NCI-H510A (cell line): ENCODE measurements at places on chromosomes 6 and 20.

- DNase-seq = no peak
Observed at GRCh38 chr20:32991383-32991782, 12.8 kb downstream of the SUN5 start.

DNA sequence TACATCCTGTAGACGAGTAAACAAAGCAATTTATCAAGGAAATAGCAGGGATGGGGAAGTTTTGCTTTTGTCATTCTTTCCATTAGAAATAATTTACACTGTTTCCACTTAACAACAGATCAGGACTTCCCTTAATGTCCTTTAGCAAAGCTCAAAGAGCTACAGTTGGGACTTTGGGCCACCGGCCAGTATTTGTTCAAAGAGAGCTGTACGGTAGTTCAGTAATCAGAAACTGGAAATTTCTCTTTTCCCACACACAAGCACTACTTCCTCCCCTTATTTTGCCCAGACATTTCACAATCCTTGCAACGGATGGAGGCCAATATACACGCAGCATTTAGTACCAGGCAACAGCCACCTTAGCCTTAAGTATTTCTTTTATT lies 12.1 kb upstream of the HINT3 start:
- no peak for DNase-seq

- DNase-seq = no peak
Observed at GRCh38 chr20:4012589-4012988, 2.8 kb downstream of the RNF24 start.

DNA sequence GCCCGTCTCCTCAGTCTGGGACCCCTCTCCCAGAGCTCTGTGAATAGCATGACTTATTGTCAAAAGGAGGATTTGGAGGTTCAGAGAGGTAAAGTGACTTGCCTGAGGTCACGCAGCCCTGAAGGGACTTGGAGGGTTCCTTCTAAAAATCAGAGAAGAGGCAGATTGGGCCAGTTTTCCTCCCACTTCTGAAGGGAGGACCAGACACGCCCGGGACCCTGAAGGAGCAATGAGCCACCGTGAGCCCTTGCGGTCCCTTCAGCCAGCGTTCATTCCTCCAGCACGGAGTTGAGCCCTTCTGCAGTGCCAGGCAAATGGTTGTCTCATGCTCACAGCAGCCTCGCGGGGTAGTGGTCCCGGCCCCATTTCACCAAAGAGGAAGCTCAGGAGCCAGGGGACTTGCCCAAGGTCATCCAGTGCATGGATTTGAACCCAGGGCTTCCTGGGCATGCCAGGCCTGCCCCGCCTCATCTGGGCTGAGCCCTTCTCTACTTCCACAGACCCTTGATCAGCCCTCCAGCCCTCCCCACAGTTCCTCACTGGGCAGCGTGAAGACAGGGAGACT lies 7.4 kb downstream of the SRC start:
- no peak for DNase-seq

DNA sequence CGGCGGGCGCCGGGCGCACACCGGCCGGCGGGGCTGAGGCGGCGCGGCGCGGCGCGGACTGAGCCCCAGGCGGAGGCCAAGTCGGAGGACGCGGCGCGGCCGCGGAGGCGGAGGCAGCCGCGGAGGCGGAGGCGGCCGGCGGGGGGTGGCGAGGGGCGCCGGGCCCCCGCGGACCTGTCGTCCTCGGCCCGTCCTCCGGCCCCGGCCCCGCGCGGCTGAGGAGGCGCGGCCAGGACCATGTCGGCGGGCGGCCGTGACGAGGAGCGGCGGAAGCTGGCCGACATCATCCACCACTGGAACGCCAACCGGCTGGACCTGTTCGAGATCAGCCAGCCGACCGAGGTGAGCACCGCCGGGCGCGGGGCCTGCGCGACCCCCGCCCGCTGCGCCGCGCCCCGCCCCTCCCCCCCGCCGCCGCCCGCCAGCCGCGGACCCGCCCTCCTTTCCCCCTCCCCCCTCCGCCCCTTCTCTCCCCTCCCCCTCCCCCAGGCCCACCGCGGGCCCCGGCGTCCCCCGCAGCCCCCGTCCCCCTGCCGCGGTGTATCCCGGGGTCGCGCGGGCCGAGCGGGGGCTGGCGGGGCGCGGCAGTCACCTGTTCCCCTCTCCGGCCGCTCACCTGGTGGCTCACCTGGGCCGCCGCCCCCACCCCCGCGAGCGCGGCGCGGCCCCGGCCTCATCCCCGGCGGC lies at the start of gene AFDN:
Gene AFDN (plus strand): TSS at position 16 of the 687 bp plus-strand sequence. CDS start 222 bp downstream, at position 238.
- no peak for DNase-seq

DNA sequence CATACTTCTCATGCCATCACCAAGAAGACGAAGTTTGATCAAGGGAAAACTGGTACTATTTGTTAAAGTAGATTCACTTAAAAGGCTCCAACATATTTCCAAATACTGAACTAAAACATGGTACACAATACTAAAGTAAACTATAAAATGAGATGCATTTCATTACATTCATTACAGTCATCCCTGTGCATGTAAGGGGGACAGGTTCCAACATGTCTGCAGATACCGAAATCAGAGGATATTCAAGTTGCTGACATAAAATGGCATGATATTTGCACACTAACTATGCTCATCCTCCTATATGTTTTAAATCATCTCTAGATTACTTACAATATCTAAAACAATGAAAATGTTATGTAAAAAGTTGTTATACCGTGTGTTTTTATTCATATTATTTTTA lies 893.9 kb upstream of the MANEA start:
- no peak for DNase-seq

DNA sequence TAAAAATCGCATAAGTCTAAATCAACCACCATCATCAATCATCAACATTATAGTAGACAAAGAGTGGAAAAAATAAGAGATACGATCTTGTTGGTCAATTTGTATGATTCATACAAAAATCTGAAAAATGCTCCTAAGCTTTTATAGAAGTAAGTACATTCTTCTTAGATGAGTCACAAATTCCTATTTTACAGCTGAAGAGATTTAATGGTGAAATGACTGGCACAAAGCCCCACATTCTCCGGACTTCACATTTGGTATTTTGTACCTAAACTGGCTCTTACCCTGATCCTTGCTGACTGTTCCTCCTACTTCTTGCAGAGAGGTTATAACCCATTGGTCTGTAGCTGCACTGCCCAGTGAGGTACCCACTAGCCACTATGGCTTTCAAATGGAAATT lies 29.9 kb upstream of the PREP start:
- DNase-seq = no peak

GRCh38 chr20:36861625-36861874 lies 14.4 kb upstream of the TLDC2 start:
- no peak for DNase-seq

DNA sequence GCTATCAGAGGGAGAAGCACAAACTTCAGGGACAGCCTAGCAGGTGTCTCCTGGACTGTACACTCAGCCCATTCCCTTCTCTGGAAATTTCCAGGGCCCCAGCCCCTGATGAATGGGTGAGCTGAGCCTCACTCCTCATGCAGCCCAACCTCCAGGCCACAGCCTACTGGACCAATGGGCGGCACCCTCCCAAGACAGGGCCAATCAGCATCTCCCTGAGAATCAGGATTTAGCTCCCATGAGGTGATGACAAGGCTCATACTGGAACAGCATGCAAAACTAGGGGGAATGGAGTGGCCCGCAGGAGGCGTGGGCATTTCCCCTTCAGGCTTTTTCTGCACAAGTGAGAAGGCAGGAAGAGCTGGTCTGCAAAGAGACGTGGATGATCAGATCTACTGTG lies 29.0 kb downstream of the NFATC2 start:
- no peak for DNase-seq

DNA sequence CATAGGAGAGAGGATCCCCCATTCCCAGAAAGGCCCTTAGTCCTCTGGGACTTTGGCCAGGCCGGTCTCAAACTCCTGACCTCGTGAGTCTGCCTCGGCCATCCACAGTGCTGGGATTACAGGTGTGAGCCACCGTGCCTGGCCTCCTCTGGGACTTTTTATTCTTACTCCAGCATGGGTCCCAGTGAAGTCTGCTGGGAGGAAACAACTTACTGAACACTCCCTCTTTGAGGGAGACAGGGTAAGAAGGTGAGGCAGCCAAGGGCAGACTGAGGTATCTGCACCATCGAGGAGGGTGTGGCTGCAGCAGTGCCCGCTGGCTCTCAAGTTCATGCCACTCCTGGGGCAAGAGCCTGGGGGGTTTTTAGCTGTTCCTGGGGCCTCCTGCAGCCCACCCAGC lies 2.4 kb downstream of the BAK1 start:
- DNase-seq = no peak

DNA sequence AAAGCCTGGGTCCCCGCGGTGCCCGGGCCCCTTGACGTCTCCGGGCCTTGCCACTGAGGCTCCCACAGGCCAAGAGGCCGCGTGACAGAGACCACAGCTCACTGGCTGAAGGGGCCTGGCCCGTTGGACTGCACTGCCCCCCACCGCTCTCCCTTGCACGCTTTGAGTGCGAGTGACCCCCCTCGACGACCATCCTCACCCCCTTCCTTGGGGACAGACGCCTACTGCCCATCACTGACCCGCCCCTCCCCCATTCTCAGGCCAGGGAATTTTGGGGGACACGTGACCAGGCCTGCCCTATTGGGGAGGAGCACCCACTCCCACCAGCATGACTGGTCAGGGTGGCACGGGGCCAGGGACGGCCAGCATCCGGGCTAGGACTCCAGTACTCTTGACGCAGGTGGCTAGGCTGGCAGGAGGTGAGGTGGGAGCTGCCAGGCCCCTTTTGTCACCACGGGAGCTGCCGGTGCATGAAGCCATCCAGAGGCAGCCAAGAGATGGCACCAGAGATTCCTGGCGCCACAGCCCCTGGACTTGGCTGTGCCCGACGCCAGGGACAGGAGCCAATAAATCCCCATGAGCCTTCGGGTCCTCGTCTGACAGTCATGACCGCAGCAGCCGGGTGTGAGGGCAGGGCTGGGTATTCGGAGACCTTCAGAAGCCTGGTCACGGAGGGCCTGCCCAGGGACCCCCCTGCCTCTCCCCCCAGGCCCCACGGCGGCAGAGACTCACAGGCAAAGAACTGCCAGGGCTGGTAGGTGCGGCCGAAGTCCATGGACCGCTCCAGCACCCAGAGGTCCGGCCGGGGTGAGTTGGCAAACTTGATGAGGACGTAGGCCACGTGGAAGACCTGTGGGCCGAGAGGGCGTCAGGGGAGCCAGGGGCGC lies 14.5 kb downstream of the LAMA5 start:
- no peak for DNase-seq

DNA sequence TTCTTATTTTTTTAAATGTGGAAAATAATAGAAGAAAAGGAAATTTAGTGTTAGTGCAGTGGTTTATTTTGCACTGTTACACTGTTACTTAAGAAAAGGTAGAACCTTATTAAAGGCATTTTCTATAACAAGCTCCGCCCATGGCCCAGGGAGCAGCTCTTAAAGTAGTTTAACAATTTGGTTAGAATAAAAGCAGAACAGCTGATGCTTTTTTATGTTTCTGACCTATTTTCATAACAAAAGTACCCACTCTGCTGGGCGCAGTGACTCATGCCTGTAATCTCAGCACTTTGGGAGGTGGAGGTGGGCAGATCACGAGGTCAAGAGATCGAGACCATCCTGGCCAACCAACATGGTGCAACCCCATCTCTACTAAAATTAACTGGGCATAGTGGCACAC lies 32.6 kb downstream of the DSTN start:
- no peak for DNase-seq

DNA sequence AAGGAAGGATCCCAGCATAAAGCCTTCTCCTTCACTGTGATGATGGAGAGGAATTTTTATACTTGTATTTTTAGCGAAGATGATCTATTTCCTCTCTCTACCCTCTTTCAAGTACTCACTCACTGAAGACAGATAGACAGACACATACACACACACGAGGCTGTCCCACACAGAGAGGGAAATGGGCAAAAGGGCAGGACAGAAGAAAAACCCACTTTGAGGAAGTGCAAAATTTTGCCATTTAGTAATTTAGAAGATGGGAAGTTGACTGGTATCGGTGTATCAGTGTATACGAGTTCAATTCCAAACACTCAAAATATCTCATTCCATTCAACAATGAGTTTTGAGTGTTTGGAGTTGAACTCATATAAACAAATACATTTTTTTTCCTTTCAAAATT lies 30.9 kb downstream of the HEBP2 start:
- DNase-seq = no peak

DNA sequence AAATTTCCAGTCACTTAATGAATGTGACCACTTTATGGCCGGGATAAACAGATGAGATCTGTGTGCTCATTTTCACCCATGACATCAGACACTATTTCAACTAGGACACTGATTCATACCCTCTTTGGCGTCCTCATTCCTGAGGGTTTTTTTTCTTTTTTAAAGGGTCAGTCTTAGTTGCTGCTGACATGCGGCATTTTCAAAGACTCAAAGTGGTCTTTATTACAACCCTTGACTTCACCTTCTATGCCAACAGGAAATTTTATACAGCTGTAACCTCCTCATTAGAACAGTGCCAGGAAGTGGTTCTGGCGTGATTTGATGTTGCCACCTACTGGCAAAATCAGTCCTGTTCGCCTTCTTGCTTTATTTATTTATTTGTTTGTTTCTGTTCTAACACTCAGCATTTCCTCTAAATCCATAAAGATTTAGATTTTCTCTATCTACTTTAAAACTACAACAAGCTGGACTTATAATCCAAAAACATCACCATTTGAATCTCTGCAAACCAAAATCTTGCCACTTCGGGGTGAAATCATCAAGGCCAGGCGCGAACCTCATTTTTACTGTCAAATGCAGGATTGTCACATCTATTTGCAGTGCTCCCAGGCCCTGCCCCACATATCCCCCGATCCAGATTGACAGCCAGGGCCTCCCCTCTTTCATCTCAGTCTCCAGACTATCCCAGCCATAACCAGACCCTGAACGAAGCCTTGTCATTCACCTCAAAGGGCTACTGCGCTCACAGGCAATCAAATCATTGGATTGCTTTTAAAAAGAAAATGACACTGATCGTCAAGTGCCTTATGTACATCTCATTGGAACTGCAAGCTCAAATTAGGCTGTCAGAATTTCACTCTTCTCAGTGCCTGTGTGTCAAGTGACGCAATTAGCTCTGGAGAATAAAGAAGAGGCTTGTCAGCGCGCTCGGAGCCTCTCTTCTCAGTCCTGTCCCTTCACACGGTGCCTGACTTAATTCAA lies 77.5 kb downstream of the C6orf118 start:
- no peak for DNase-seq

GRCh38 chr6:31655349-31656237 lies at the start of gene APOM:
Gene APOM, plus strand, starts transcription at chr6:31655894. Its CDS starts 73 bp downstream, at chr6:31655967.
- no peak for DNase-seq

- no peak for DNase-seq
Observed at GRCh38 chr20:10658876-10659632, 14.7 kb downstream of the JAG1 start.

DNA sequence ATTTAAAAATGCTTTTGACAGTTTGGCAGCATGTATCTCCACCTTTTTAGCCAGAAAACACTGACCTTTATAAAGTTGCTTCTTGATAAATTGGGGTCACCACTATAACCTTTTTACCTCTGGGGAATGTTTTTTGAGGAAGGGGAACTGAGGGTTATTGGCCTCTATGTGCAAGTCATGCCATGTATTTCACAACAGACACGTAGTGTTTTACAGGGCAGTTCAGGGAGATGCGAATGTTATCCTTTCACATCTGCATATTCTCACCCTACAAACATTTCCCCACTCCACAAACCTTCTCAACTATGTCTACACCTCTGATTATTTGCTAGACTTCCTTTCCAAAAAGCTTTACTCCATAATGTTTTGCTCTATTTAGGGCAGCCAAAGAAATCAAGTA lies 17.0 kb upstream of the SLA2 start:
- DNase-seq = no peak

GRCh38 chr6:159062976-159063375 lies 18.2 kb upstream of the TAGAP start:
- DNase-seq = no peak
